NCI-H524 treated with DMSO at 0.1 percent for 48 hours (cell line): ENCODE measurements at places on chromosomes 7 and 10.

GRCh38 chr10:130141460-130141859, 5.3 kb downstream of the GLRX3 start:
- DNase-seq, result no peak

DNA sequence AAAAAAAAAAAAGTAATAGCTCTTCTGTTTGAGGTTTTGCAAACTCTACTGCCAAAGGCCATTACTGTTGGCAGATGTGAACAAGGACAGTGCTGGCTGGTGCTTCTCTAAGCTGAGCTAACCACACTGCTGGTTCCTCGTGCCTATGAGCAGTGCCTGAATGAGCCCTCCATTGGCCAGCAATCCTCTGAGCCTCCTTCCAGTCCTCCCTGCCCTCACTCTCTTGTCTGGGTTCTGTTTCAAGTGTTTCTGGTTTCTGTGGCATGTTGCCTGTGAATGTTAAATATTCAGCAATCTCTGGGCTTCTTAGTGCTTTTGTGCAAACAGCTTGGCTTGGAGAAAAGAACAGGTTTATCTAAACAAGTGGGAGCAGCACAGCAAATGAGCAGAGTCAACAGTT, 161.3 kb upstream of the AUTS2 start:
- no peak for DNase-seq

DNA sequence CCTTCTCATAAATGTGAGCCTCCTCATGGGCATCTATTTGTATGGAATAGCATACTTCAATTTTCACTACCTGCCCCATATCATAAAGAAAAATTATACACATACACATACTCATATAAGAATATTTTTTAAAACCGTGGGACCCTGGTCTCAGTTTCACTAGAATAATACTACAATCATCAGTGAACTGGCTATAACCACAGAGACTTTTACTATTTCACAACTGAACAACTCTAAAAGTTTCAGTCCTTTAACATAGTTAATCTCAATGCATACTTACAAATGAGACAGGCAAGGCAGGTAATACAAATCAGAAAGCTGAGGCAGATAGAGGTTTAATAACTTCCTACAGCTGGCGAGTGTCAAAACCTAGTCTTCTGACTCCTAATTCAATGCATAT, 83.1 kb downstream of the LRRN3 start:
- DNase-seq, result no peak

DNA sequence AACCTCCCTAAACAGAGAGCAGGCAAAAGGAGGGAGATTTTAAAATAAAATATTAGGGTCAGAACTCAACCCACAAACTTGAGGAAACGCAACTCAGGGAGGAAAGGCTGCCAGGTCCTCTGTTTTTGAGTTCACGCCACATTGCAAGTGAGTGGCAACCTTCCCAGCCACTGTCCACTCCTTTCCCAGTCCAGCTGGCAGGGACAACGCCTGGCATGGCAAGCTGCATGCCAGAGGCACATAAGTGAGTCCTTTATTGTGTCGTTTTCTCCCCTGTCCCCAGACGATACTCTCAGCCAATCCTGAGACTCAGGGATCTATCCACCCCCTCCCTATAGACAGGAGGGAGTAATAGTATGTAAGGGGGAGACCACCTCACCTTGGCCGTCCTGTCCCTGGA, 22.4 kb downstream of the FBXW4 start:
- no peak for DNase-seq

DNA sequence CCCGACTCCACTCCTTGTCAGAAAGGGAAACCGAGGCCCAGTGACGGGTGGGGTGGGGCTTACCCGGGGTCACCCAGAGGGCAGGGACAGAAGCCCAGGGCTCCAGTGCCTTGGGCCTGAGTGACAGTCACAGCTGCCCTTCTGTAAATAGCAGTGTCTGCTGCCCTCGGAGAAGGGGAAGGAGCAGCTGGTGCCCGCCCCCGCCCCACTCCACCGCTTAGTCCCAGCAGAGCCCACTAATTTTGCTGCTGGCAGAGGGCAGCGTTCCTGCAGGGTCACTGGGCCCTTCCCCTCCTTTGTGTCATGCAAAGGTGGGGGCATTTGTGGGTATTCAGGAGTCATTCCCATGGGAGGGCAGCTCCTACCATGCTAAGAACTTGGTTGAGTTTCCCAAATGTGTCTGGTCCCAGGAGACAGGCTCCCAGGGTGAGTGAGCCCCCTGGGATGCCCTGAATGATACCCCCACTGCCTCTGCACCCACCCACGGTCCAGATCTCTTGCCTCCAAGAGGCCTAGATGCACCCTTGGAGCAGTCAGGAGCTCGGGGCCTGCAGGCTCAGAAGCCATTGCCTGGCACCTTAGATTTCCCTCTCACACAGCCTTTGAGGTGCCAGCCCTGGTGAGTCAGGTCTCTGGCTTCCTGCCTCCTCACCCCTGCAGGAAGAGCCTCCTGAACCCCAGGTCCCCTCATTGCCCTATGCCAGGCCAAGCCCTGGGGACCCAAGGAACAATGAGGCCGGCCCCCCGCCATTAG, 17.2 kb downstream of the SH2B2 start:
- peak; percentile 51 for DNase-seq

DNA sequence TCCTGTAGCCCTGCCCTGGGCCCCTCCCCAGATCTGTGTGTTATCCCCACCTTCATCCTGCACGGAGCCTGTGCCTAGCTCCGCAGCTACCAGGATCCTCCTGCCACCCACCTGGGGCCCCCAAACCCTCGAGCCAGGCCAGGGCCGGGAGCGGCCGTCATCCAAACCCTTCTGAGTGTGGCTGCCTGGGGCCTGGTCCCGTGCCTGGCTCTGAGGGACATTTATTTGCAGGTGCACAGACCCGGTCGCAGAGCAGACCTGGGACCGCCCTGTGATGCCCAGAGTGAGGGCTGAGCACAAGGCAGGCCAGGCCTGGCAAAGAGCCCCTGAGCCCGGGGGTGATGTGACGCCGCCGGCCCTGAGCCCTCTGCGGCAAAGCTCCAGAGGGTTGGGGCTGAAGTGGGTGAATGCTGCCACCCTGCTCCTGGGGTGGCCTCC, 27.4 kb upstream of the INPP5A start:
- DNase-seq, result no peak

- no peak for DNase-seq
Observed at GRCh38 chr10:126247446-126247975, 140.8 kb downstream of the ADAM12 start.

- DNase-seq, result no peak
Observed at GRCh38 chr10:3226960-3227744, 54.6 kb upstream of the PITRM1 start.

- DNase-seq, result no peak
Observed at GRCh38 chr7:2379821-2380450, 23.5 kb upstream of the CHST12 start.

GRCh38 chr10:112213098-112213823, 29.7 kb upstream of the GPAM start:
- no peak for DNase-seq

GRCh38 chr10:44386546-44387052, 1.7 kb upstream of the CXCL12 start:
- no peak for DNase-seq

- DNase-seq, result no peak
Observed at GRCh38 chr7:55006499-55006898, 12.3 kb upstream of the EGFR start.

- no peak for DNase-seq
Observed at GRCh38 chr10:34751272-34751671, 63.8 kb downstream of the PARD3 start.

GRCh38 chr10:97120370-97120769, 65.4 kb downstream of the SLIT1 start:
- no peak for DNase-seq

DNA sequence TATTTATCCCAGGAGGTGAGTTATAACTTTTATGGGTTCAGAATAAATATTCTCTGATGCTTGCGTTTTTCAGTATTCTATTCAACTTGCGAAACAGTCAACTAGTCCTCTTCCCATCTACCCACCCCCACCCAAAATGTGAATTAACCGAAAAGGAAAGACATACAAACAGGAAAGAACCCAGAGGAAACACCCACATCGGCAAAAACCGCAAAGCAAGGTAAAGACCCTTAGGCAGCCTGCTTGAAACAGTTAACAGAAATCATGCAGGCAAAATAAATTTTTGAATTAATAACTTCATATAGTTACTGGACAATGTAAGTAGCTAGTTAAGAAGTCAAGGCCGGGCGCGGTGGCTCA, 5.4 kb downstream of the ZC3HAV1 start:
- no peak for DNase-seq

GRCh38 chr10:35781643-35782035, 139.5 kb upstream of the FZD8 start:
- DNase-seq, result no peak

DNA sequence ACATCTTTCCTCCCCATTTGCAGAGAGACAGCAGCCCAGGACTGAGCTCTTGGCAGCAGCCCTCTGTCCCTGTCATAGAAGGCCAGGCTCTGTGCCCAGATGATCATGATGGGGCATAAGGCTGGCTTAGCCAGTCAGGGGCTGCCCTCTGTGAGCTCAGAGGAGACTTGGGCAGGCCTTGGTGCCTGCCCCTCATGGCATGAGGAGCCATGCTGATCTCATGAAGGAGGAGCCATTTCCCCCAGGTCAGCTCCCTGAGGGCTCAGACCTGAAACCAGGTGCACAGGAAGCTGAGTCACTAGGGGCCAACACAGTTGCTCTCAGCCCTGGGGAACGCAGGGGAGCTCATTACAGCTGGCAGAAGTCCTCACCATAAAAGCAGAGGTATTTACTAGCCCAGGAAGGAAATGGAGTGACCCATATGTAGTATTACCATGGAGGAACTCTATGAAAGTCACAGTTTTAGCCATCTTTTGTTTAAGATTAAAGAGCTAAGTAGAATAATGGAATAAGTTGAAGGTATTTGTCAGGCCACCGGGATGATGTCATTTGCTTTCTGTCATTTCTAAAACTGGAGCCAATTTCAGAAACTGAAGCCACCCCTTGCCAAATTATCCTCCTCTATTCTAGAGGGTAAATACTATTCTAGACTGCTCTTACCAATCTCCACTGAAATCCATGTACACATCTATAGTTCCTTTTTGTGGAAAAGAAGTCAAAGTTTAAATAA, 362.4 kb upstream of the ZNF32 start:
- no peak for DNase-seq

DNA sequence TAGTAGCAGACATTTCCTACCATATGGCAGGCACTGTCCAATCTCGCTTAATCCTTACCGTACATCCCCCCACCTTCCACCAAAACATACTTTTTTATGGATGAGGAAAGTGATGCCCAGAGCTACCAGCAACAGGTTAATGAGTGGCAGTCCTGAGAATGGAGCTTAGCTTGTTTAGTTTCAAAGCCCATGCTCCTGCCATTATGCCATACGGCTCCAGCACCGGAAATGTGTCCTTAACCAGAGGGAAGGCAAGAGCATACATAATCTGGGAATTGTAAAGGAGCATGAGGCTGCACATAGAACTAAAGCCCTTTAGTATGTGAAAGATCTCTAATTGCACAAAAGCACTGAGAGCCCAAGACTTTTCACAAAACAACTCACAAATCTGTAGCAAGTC, 155.9 kb upstream of the PHYHIPL start:
- DNase-seq, result no peak

DNA sequence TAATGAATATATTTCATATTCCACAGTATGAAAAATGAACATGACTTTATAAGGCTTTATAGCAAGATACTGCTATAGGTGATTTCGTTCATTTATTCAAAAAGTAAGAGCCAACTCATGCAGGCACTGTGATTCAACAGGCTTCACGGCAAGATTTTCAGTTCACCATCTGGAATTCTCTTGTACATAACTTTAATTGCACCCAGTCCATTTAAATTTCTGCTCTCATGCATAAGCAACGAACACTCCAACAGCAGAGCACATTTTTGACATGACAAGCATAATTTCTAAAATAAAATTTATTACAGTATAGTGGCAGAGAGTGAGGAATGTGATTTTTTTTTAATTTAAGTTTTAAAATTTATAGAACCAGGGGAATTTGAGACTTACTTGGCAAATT, 436.1 kb downstream of the PHTF2 start:
- DNase-seq, result no peak

DNA sequence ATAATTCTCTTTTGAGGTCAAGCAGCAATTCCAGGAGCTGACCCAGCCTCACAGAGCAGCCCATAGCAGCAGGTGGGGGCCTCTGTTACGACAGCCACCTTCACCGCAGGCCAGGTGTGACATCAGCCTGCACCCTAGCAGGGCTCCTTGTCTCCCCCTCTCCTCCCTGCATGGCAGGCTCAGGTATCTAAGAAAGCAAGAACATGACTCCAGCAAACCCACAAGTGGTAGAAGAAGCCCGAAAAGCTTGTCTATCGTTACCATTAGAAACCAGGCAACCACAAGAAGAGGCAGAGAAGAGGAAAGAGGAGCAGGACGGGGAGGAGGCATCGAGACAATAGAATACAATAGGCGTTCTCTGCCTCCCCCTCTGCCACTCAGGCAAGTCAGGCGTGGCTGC, 104.0 kb upstream of the PRR15 start:
- DNase-seq, result no peak

- no peak for DNase-seq
Observed at GRCh38 chr7:44277851-44278250, 47.5 kb downstream of the CAMK2B start.

GRCh38 chr7:50853311-50853710, 70.6 kb upstream of the GRB10 start:
- DNase-seq, result no peak

GRCh38 chr10:47282657-47283018, 17.4 kb upstream of the GDF10 start:
- no peak for DNase-seq

DNA sequence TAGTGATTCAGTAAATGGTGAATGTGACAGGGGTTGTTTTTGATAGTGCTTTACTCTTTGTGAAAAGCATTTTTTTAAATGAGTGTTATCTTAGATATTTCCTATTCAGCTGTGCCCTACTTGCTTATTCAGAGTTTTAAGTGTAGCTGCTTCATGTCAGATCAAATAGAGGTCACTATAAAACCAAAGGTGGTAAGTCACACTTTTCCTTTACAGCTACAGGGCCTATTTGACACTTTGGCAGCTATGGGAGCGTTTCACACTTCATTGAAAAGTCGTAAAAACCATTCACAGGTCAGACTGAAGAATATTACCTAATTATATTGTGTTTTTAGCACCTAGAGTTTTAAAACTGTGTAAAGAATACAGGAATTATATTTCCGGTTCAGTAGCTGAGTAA, 67.3 kb downstream of the ANKIB1 start:
- no peak for DNase-seq

DNA sequence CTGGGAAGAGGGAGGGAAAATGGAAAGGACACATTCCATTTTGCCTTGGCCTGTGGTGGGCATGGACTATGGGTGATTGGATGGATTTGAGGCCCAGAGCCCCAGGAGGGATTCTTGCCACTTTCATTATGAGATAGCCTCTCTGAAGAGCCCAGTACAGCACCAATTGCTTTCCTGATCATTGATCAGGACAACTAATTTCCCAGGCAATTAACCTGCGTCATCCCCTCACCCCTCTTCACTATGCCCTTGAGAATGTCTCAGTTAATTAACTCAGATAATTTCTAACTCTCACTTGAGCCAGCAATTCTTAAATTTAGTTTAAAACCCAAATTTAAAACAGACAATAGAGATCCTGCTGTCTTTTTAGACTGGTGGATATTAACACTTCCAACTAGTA, 13.5 kb upstream of the PLEKHA1 start:
- no peak for DNase-seq

GRCh38 chr10:50275650-50276235, 24.4 kb upstream of the ASAH2 start:
- DNase-seq, result no peak
